Metanephros (tissue), 2 donors: ENCODE measurements at places on chromosomes 11 and 22. TPM values are rescaled to one million over a fixed set of nuclear protein-coding genes. Genes with fewer than 3 reads are reported as not detected.

Gene OR52I1
- not detected for total RNA-seq

Gene CCDC85B
- total RNA-seq: 20.8 TPM

Gene HEPHL1
- not detected for total RNA-seq

Gene SHISAL1
- total RNA-seq: 2.7 TPM

Gene OR8D1
- total RNA-seq: not detected

Gene BTBD18
- total RNA-seq: not detected

Gene SLC5A4
- 2.7 TPM for total RNA-seq

Gene IGLL1
- 3.7 TPM for total RNA-seq

Gene TBCEL
- total RNA-seq: 45.1 TPM

Gene C11orf98
- total RNA-seq: 20.1 TPM

Gene SLC37A2
- total RNA-seq: 5.3 TPM

Gene CD3D
- total RNA-seq: 1.4 TPM

Gene PHF21B
- total RNA-seq: 4.6 TPM

Gene NDUFS3
- 52.8 TPM for total RNA-seq

Gene EPS8L2
- 137 TPM for total RNA-seq

Gene SMCO4
- 12.8 TPM for total RNA-seq

Gene RFPL1
- total RNA-seq: not detected

Gene SCN4B
- 2.0 TPM for total RNA-seq

Gene MS4A2
- total RNA-seq: 0.47 TPM

Gene LRRC32
- 72.5 TPM for total RNA-seq

Gene LZTR1
- total RNA-seq: 78.5 TPM

Gene LRRN4CL
- 5.4 TPM for total RNA-seq

Gene BACE1-AS
- 6.8 TPM for total RNA-seq

Gene NXF1
- 37.9 TPM for total RNA-seq

Gene TBX10
- not detected for total RNA-seq

Gene OVOL1
- total RNA-seq: 15.0 TPM

Gene MRGPRE
- not detected for total RNA-seq

Gene OR5F1
- not detected for total RNA-seq

Gene UCP2
- total RNA-seq: 58.6 TPM
